ENCODE measurements at places on chromosomes 11 and 22.

GRCh38 chr11:129546266-129546665, 170.6 kb downstream of the BARX2 start:
- no peak for DNase-seq

DNA sequence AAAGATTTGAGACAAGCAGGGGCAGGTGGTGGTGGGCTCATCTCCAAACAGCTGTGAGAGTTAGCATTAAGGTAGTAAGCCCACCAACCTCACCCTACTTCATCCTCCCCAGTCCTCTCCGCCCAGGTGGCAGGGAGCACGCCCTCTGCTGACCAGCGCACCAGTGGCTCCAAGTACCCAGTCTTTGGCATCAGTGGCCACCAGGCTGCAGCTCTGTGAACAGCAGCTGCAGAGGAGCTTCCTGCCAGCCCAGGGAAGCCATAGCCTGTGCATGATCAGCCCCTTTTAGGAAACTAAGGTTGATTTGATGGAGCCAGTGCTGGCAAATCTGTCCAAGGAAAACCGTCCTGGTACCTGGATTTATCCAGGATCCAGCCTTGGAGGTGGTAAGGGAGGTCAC, 21.7 kb downstream of the CAVIN3 start:
- no peak for DNase-seq

- DNase-seq, result no peak
These were observed 609.9 kb downstream of the BUD13 start for GRCh38 chr11:116162886-116163230.

DNA sequence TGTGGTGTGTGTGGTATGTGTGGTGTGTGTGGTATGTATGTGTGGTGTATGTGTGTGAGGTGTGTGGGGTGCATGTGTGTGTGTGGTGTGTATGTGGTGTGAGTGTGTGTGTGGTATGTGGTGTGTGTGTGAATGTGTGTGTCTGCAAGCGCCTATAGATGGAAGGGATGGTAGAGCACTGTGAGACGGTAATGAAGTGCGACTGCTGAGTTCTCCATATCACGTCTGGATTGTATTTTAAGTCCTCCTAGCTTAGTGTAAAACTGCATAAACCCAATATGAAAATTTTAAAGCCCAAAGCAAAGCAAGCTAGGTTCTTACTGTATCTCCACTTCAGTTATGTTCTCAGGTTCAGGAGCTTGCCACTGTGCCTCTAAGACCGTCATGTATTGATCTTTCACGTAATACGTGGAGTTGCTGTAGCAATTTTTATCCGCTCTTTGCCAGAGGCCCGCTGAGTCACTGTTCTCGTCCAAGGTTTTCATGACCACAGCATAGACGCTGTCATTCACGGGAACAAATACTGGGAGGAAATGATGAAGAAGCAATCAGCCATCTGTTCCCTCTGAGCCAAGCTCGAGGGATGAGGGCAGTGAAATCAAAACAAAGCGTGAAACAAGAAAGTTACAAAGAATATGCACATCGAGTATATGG, 5.5 kb downstream of the PLET1 start:
- DNase-seq, result no peak

DNA sequence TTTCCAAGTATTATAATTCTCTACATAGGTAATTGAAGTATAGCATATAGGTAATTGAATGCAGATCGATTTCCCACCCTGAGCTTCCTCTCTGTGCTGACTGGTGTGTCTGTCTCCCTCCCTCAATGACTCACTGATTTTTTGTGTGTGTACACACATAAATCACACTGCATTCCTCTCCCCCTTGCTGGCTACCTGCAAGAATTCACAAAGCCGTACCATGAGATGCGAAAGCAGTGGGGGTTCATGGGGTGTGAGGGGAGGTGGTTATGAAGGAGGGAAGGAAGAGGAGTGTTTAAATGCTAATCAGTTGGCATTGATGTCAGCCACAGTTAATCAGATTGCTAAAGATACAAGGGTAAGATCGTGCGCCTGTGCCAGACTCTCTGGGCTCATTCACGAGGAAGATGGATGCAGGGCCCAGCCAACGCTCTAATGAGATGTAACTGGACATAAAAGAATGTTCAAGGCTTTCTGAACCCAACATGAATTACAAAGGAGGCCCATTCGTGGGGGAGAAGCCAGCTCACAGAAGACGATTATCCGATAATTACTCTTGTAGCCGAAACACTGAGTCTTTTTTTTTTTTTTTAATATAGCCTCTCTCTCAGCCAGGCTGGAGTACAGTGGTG, 107.4 kb downstream of the SEZ6L start:
- DNase-seq, result no peak

- no peak for DNase-seq
These were observed 601.3 kb downstream of the BUD13 start for GRCh38 chr11:116171271-116172140.

- DNase-seq, result no peak
These were observed 120.8 kb upstream of the SLC5A12 start for GRCh38 chr11:26842478-26843282.

GRCh38 chr11:70158757-70159389, 44.2 kb upstream of the FADD start:
- DNase-seq, result no peak

Measured in stimulated activated CD4-positive, alpha-beta T cell treated with anti-CD3 and anti-CD28 coated beads, Interleukin-15, amount 100 ng/mL, for 1 hour (primary cell).